ENCODE measurements at places on chromosomes 12 and 14.
A peak's percentile ranks its signal among the peaks of the same experiment; 100 is the strongest.

- DNase-seq, result no peak
Observed at GRCh38 chr12:16370096-16370495, 22.7 kb downstream of the MGST1 start.

- DNase-seq, result no peak
Observed at GRCh38 chr12:101604132-101604531, 9.4 kb downstream of the MYBPC1 start.

DNA sequence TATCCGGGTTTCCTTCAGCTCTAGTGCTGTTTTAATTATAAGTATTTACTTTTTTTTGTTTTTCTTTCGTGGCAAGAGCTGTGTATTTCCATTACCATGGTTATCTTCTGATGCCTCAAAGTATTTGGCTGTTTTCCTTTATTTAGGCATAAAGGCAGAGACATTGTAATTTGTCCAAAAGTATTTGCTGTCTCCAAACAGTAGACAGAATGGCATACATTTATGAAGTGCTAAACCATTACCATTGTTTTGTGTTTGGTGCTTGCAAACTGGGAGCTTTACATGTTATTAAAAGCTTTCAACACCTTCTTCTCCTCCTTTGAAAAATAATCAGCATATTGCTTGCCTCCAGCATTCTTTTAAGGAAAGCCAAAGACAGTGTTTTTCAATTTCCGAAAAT lies 46.3 kb downstream of the FLRT2 start:
- no peak for DNase-seq

DNA sequence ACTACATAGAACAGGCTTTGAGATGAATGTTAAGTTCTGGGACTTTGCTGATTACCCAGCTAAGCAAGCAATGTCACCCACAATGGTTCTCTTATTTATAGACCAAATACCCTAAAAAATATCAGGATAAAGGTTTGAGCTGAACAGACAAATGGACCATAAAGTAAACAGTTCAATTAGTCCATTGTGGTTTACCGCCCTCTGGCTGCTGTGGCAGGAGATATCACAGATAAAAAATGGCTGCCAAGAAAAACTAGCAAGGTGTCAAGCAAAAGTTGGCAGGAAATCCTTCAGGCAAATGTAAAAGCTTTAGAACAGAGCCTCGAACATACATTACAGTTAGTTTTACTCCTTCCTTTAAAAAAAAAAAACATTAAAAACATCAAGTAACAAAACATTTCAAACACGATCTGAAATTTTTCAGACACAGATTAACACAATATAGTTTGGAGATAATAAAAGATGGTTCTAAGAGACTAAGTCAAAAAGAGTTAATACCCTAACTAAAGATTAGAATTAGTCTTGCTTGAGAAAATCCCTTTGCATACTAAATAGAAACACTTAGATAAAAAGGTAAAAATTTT lies 41.3 kb downstream of the MED13L start:
- peak; percentile 56 for DNase-seq

DNA sequence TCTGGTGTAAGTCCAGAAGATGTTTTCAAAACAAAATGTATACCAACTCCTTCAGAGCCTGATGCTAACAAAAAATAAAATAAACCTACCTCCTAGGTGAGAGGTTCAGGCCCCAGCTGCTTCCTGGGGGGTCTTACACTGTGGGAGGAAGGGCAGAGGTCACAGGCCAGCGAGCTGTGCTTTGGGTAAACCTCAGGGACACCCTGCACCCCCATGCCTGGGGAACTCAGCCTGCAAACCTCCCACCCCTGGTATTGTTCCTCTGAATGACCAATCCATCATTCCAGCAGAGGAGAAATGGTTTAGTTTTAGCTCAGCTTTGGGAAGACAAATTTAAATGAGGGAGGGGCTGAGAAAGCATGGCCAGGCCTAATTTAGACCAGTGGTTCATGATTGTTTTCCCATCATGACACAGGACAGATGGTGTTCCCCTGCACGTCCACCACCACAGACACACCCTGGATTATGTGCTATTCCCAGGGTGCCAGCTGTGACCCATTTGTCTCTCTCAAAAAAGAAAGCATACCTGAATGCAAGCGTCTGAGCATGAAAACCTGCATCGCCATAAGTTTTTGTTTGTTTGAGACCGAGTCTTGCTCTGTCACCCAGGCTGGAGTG lies 14.5 kb upstream of the TFCP2 start:
- no peak for DNase-seq
